ENCODE measurements at places on chromosomes 16 and 17.

DNA sequence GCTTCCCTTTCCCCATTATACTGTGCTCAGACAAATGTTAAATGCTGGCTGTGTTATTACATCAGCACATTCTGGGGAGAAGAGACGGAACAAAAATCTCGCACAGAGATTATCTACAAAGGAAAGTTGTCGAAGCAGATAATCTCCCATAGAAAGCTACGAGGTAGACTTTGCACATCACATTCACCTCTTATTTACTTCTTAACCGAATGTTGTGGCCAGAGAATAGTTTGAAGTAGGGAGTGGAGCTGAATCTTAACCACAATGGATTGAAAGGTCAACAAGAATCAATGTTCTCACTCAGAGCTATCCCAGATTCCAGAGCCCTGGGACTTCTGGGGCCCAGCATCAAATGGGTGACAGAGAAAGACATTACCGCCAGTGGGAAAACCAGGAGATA, 28.4 kb upstream of the LONP2 start:
- no peak for DNase-seq

- DNase-seq, result no peak
Measured at GRCh38 chr16:86294535-86295196, 215.7 kb upstream of the FOXF1 start.

GRCh38 chr17:350706-351448, 1.7 kb downstream of the RPH3AL start:
- no peak for DNase-seq

DNA sequence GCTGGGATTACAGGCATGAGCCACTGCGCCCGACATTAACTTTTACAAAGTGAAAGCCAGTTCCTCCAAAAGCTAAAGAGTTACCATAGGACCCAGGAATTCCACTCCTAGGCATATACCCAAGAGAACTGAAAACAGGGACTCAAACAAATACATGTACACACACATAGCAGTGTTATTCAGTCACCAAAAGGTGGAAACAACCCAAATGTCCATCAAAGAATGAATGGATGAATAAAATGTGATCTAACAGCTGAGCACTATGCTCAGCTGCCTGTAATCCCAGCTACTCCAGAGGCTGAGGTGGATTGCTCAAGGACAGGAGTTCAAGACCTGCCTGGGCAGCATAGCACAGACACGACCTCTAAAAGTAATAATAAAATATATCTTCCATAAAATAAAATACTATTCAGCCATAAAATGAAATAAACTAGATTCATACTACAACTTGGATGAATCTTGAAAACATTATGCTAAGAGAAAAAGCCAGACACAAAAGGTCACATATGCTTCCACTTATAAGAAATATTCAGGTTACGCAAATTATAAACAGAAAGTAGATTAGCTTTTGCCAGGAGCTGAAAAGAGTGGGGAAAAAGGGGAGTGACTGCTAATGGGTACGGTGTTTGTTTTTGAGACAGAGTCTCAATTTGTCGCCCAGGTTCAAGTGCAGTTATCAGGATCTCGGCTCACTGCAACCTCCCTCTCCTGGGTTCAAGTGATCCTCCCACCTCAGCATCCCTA, 9.3 kb upstream of the USP7 start:
- DNase-seq, result no peak

DNA sequence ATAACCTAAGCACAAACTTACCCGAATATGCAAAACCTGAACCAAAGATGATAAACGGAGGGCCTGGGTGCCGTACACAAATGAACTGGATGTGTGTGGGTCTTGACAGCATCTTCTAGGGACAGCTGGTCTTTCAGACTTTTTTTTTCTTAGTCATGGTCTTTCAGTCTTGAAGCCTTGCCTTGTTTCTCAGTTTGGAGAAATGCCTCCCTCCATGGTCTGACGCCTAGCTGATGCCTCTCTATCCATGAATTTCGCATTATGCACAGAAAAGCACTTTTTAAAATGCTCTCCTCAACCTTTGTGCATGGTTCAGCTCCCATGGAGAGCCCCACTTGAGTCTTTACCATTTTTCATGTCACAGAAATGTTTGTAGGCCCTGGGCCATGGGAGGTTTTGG, 52.8 kb upstream of the LYRM9 start:
- DNase-seq, result no peak

GRCh38 chr17:72126575-72127486, 6.0 kb downstream of the SOX9 start:
- DNase-seq, result no peak

DNA sequence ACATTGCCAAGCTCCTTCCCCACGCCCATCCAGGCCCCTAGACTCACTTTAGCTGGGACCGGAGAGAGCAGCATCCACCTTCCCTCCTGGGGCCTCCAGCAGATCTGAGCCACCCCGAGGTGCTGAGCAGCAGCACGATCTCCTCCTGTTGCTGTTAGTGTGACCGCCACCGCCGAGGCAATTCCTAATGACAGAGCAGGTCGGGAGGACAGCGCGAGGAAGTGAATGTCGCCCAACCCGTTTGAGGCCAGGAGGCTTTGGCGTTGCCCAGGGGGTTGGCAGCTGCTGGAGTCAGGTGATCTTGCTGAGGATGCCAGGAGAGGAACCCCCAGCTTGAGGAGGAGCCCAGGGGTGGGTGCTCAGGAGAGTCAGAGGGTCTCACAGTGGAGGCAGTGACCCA, at the start of gene RNF222:
Gene RNF222 (minus strand): TSS at position 192 of the 400 bp plus-strand sequence. CDS start 4,366 bp downstream, outside the sequence.
- DNase-seq, result no peak

DNA sequence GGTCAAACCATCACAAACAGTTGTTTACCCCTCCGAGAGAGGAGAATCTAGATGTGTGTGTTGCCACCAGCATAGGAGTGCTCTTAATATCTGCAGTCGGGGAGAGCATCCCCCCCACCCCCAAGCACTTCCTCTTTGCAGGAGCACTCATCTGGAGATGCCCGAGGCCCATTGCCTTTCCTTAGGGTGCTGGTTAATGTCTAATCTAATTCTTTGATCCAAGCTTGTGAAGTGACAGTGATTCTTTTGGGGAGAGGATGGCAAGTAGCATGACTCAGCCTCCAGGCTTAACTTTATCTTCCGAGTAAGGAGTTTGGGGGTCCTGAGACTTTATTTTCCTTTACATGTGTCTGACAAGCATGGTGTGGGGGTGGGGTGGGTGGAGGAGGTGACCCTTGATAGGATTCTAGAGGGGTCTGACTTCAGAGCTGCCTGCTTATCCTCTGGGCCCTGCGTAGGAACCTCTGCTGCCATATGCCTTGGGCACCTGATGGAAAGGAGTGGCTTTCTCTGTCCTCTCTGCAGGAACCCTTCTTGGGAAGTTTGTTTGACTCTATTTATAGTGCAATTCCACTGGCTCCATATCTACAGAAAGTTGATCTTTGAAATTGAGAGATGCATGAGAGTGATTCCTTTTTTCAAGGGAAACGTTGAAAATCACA, 207.1 kb downstream of the SPECC1 start:
- no peak for DNase-seq

GRCh38 chr17:55152236-55152635, 112.5 kb upstream of the HLF start:
- DNase-seq, result no peak

- DNase-seq, result no peak
Measured at GRCh38 chr17:61299517-61300513, 99.8 kb upstream of the TBX2 start.

GRCh38 chr17:38676706-38677504, 2.1 kb upstream of the EPOP start:
- DNase-seq, result peak; percentile 75

GRCh38 chr16:11155284-11155806, 100.7 kb downstream of the SOCS1 start:
- no peak for DNase-seq

- DNase-seq, result no peak
Measured at GRCh38 chr17:55023626-55024025, 55.1 kb downstream of the STXBP4 start.

DNA sequence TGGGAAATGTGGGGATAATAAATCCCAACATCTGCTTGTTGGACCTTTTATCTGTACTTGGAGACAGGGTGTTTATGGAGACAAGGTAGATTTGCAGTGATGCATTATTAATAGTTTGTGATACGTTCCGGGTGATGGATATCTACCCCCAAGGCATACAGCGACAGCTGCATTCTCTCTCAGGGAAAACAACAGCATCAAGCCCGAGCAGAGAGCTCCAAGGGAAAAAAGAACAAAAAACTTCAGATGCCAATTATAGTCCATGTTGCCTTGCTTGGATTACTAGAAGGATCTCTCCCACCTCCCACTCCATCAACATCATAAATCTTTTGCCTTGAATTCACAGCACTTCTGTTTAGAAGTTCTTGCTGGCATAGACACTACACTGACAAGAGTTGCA, 187.5 kb upstream of the CDH11 start:
- DNase-seq, result no peak

- no peak for DNase-seq
Measured at GRCh38 chr16:66116163-66117002, 250.1 kb upstream of the CDH5 start.

DNA sequence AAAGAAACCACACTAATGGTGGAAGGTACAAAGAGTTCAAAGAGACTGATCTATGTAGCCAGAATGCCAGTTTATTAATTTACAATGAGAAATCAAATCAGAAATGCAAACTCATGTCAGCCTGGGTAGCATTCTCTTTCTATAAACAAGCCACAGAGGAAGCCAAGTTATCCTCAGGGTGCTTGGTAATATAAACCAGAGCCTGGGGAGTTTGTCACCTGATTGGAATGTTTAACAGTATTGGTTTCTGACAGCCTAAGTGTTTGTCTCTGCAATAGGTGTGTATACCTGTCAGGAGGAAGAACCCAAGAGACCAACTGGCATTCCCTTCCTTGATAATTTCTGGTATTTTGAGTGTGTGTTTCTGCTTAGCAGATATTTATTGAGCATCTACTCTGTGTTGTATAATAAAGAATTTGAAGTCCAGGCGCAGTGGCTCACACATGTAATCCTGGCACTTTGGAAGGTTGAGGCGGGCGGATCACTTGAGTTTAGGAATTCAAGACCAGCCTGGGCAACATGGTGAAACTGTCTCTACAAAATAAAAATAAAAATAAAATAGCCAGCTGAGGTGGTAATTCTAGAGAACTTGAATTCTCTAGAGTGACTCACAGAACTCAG, 3.1 kb upstream of the C17orf58 start:
- no peak for DNase-seq

- no peak for DNase-seq
Measured at GRCh38 chr17:7403727-7403976, 245 bp downstream of the TMEM256 start.

- DNase-seq, result no peak
Measured at GRCh38 chr16:68425498-68426346, 22.6 kb downstream of the SMPD3 start.

DNA sequence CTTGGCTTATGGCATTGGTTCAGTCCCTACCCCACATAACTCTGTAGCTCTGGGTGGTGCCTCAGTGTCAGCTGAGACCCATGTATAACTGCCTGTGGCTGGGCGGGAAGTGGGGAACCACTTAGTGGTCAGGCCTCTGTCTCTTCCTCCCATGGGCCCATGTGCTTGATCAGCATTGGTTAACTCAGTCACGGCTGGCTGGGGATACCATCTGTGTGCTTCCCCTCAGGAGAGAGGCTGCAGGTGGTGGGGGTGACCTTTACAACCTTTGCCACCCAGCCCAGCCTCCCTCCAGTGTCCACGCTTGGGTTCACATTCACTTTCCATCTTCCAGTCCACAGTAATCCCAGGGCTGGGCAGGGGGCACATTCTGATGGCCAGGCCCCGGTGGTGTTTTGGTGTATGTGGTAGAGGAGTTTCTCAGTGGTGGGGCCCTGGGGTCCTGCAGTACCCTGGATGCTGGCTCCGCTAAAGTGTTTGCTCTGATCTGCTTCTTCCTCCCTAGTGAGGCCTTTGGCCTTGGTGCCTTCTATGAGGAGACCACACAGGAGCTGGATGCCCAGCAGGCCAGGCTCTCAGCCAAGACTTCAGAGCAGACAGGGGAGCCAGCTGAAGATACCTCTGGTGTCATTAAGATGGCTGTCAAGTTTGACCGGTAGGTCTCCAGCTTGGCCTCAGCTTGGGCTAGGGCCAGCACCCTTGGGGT, 10.2 kb upstream of the NFATC3 start:
- no peak for DNase-seq

DNA sequence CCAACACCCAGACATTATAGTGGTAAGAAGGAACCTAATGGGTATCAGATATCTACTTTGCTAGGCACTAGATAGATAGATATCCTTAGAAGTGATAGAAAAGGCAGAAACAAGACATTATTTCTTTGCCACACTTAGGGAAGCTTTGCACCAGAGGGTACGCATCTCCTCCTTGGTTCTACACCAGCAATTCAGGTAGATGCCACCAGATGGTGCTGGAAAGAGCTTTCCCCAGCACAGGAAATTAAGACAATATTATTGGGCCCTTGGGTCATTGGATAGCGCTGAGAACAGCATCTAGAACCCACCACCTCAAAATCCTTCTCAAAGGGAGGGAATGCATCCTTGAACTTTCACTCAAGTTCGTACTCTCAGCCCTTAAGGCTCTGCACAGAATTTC, 173.8 kb upstream of the CCL2 start:
- DNase-seq, result no peak

- no peak for DNase-seq
Measured at GRCh38 chr16:49596068-49596467, 222.5 kb downstream of the C16orf78 start.

GRCh38 chr17:49987681-49988441, 7.2 kb downstream of the DLX3 start:
- DNase-seq, result peak; percentile 61

GRCh38 chr17:17498606-17499301, 2.6 kb upstream of the RASD1 start:
- DNase-seq, result no peak

GRCh38 chr17:8991514-8992285, 26.2 kb upstream of the PIK3R5 start:
- no peak for DNase-seq

DNA sequence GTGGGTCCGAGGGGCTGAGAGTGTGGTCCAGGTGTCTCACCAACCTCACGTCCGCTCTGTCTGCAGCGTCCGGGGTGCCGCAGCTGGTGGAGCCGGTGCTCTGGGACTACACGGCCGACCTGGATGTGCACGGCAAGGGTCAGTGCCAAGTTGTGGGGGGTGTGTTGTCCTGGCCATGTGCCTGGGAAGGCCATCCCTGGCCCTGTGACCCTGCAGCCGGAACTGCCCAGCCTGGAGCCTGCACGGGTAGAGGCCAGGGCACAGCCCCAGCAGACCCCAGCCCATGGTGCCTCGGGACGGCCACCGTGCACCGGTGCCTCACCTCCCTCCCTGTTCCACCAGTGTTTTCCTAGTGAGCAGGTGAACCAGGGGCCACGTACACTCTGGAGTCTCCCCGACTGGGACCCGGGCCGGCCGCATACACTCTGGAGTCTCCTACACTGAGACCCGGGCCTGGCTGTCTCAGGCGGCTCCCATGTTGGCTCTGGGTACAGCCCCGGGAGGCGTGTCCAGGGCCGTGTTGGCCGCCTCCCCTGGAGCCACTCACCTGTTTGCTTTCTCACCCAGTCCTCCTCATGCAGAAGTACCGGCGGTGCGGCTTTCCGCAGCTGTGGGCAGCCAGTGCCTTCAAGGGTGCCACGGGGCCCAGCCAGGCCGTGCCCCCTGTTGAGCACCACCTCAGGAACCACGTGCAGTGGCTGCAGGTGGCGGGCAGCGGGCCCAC, 13.8 kb downstream of the CYBC1 start:
- no peak for DNase-seq

- no peak for DNase-seq
Measured at GRCh38 chr17:286571-286970, 66.0 kb downstream of the RPH3AL start.
